Activated CD8-positive, alpha-beta memory T cell treated with anti-CD3 and anti-CD28 coated beads for 4 hours (primary cell): ENCODE measurements at places on chromosomes 5 and 9.

DNA sequence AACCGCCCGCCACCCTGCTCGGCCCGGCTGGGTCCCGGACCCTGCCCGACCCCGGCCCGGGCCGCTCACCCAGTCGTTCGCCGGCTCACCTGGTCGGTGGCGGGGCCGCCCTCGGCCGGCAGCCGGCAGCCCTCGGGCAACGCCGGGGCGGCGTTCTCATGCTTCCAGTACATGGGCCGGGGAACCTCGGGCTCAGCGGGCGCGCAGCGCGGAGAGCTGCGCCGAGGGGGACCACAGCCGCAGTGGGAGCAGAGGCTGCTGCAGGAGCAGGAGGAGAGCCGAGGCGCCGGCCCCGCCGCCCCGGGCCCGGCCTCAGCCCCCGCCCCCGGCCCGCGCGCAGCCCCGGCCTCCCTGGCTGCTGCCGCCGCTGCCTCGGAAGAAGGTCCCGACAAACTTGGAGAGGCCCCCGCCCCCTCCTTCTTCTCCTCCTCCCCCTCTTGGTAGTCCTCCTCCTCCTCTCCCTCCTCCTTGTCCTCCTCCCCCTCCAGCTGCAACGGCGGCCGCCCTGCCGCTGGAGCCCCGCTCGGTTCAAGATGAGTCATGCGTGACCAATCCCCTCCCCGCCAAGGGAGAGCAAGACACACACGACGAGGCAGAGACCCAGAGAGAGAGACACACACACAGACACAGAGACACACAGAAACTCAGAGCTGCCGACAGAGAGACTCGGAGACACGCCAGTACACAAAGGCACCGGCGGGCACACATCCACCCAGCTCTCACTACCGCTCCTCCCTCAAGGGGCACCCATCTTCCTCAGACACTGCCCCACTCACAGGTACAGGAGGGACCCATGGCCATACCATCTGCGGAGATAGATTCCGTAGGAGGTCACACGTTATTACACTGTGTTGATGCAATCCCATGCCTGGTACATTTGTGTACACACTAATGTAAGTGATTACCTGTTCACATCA is at the start of gene LHX6:
Gene LHX6 (minus strand): TSS at position 390 of the 917 bp plus-strand sequence. CDS start 217 bp downstream, at position 173.
- no peak for DNase-seq

GRCh38 chr5:115842952-115843351 is 1.2 kb downstream of the AP3S1 start:
- no peak for DNase-seq

GRCh38 chr5:97006454-97007060 is 70.7 kb downstream of the LNPEP start:
- DNase-seq = no peak

DNA sequence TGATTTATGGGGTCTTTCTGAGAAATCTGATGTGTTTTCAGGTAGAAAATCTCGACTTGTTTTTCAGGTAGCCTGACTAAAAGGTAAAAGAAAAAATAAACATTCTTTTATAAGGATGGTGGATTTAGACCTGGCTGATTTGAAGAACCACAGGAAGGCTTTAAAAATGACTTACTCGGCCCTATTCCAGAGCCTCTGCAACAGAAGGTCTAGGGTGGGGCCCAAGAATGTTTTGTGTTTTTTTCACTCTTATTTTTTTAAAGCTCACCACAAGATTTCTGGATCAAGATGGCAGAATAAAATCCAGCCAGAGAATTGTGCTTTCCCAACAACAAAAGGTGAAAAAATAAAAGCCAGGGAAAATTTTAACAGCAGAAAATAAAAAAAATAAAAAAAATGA is 59.1 kb downstream of the FNBP1 start:
- DNase-seq = no peak

DNA sequence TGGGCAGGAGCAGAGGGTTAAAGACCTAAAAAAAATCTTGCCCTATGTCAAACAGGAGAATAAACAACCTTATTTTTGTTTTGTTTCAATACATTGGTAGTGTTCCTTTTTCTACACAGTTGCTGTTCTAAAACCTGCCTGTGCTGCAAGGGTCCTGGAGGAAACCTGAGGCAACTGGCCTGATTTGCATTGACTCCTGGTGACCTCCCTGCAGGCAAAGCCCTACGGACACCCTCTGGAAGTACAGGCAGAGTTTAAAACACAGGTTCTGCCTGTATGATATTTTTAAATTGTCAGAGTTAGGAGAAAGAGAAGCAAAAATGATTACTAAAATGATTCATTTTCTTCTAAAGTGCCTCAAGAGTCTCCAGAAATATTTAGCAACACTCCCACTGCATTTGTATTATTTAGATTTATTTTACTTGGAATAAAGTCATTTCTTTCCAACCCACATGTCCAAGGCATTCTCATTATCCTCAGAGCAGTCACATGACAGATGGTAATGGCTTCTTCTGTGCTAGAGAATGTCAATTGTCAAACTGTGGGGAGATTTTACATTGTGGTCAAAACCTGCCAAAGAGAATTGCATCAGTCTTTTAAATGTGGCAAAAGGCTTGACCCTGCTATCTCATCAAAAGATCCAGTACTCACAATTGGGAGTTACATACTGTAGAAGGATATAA is 559.6 kb downstream of the CETN3 start:
- no peak for DNase-seq

DNA sequence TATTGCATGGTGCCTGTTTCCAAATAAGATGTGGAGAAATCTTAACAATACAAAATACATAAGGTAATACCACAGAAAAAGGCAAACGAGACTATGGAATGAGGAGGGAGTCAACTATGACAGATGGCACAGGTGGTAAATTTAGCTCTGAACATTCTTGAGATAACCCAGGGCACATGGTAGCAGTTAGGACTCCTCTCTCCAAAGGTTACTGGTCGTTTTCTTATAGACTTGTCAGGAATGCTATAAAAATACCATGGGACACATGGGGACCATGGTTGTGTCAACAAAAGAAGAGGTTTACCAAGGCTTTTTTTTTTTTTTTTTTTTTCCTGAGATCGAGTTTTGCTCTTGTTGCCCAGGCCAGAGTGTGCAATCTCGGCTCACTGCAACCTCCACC is 209.4 kb upstream of the RFX3 start:
- no peak for DNase-seq
